ENCODE measurements at places on chromosomes 11 and 22. TPM values are rescaled to one million over a fixed set of nuclear protein-coding genes. Genes with fewer than 3 reads are reported as not detected.

DNA sequence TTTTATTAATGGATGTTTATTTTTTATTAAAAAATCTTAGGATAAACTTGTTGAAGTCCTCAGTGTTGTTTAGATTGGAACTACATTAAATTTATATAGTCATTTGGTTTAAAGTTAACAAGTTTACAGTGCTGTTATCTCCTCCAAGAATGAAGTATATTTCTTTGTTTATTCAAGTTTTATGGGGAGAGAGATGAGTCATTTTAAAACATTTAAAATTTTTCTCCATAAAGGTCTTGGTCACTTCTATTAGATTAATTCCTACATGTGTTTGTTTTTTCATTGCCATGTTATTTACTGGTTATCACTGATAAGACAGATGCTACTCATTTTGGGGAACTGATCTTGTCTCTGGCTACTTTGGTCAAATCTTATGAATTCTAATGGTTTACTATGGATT lies 429.6 kb downstream of the METTL15 start:
- H3K27ac ChIP-seq, result no peak overlapping the region
- H3K4me1 ChIP-seq, result no peaks in the 10 kb centered on the region
- H3K4me3 ChIP-seq, result no peak overlapping the region
- no peaks in the 10 kb centered on the region for H3K36me3 ChIP-seq

- H3K27me3 ChIP-seq, result no peaks in the 10 kb centered on the region
- no peaks in the 10 kb centered on the region for H3K4me1 ChIP-seq
- no peak overlapping the region for H3K4me3 ChIP-seq
- peaks cover 63% of the 10 kb centered on the region for H3K36me3 ChIP-seq
- no peak overlapping the region for H3K27ac ChIP-seq
- no peak for DNase-seq
Measured at GRCh38 chr11:61785837-61786402, 6.5 kb downstream of the TMEM258 start.

DNA sequence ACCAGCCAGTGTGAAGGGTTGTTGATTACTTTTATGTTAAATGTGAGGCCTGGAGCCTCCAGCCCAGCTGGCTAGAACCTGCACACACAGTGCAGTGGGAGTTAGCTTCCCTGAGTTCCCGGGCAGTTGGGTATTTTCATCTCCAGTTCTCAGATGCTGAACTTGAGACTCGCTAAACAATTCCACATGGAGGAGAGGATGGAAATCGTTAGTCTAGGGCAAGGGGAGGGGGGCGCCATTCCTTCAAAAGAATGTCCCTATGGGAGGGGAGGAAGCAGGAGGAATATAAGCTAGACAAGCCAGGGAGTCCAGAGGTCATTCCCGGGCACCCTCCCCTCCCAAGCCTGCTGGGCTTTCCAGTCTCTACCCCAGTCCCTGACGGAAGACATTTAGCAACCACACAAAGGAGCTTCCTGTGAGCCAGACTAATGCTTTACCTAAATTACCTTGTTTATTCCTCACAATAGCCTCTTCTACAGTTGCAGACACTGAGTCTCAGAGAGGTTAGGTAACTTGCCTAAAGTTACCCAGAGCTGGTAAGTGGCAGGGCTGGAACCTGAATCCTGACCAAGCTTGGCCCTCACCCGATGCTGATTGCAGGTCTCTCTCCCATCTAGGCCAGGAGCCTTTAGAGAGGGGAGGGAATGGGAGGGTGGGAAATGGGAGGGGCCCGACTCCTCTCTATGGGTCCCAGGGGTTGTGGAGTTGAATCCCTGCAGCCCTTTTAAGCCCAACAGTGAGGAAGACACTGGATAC lies 1.9 kb upstream of the TSKU start:
- DNase-seq, result no peak
- H3K27ac ChIP-seq, result no peak overlapping the region
- H3K4me3 ChIP-seq, result no peak overlapping the region
- H3K36me3 ChIP-seq, result no peaks in the 10 kb centered on the region
- peaks cover 27% of the 10 kb centered on the region for H3K4me1 ChIP-seq

DNA sequence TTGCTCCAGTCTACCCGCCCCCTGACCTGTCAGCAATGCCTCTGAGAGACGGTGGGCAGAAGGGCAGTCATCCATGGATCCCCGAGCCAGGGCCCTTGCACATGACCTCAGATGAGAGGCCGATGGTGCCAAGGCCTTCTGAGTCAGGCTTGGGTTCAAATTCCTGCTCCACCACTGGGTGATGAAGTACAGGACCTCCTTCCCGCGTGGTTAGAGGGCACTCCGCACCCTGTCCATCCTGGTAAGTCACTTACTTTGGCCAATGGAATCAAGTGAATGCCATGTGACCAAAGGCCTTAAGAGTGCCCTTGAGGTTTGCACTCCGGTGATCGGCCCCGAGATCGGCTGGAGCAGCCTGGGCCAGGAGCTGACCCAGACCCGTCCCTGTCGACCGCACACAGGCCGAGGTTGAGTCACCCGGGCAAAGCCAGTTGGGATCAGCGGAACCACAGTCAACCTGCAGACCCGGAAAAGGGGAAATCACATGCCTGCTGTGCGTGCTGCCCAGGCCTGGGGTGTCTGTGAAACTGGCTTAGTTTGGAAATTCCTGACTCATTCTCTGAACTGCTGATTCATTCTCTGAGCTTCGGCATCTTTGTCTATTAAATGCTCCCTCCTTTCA lies 48.9 kb downstream of the RTL6 start:
- no peak overlapping the region for H3K4me3 ChIP-seq
- H3K36me3 ChIP-seq, result no peaks in the 10 kb centered on the region
- no peaks in the 10 kb centered on the region for H3K4me1 ChIP-seq

GRCh38 chr11:130786586-130786985 lies 129.7 kb downstream of the SNX19 start:
- no peak overlapping the region for H3K27ac ChIP-seq
- H3K4me1 ChIP-seq, result peaks cover 19% of the 10 kb centered on the region
- no peak overlapping the region for H3K4me3 ChIP-seq
- no peak for DNase-seq

DNA sequence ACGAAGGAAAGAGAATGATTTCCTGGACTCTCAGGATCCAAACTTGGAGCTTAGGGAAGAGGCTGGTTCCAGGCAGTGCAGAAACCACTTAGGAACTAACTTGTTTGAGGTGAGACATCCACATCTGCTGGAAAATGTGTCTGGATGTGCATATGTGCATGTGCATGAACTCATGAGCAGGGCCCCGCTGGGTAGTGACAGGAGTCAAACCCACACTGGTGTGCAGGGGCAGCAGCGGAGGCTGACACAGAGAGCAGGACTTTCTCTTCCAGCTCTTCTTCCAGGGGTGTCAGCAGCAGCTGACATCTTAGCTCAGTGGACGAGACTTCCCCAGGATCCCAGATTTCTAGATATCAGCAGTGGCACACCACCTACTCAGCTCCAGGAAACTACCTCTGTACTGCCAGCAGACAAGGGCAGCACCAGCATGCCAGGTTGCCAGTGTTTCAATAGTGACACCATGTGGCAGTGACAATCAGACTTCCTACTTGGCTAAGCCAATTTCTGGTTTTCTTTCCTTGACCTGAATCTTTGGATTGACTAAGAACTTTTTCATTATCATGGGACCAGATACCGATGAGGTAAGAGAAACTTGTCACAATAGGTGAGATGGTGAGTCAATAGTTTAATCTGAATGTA lies 227.5 kb upstream of the ZC3H12C start:
- H3K27me3 ChIP-seq, result no peaks in the 10 kb centered on the region
- DNase-seq, result peak; percentile 58
- H3K36me3 ChIP-seq, result no peaks in the 10 kb centered on the region
- H3K4me1 ChIP-seq, result peaks cover 23% of the 10 kb centered on the region
- H3K27ac ChIP-seq, result no peak overlapping the region

DNA sequence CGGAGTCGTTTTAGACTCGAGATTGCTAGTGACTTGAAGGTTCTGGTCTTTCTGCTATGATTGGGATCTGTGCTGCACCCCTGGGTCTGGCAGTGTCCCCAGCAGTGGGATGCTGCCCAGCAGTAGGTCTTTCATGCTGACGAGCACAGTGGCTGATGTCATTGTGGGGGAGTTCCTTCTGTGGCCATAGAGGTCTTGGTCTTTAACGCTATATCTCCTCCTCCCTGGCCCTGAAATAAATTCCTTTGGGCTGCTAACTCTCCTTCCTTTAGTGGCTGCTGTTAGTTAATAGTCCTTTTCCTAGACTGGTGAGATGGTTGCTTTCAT lies 136.3 kb downstream of the TEAD1 start:
- no peaks in the 10 kb centered on the region for H3K27me3 ChIP-seq
- H3K4me3 ChIP-seq, result no peak overlapping the region
- no peak for DNase-seq
- peaks cover 35% of the 10 kb centered on the region for H3K4me1 ChIP-seq
- H3K36me3 ChIP-seq, result no peaks in the 10 kb centered on the region

GRCh38 chr22:39825661-39826102 lies 67.9 kb downstream of the ENTHD1 start:
- H3K27me3 ChIP-seq, result peaks cover 31% of the 10 kb centered on the region
- no peak overlapping the region for H3K27ac ChIP-seq
- no peak for DNase-seq
- no peaks in the 10 kb centered on the region for H3K4me1 ChIP-seq
- no peak overlapping the region for H3K4me3 ChIP-seq
- H3K36me3 ChIP-seq, result no peaks in the 10 kb centered on the region

DNA sequence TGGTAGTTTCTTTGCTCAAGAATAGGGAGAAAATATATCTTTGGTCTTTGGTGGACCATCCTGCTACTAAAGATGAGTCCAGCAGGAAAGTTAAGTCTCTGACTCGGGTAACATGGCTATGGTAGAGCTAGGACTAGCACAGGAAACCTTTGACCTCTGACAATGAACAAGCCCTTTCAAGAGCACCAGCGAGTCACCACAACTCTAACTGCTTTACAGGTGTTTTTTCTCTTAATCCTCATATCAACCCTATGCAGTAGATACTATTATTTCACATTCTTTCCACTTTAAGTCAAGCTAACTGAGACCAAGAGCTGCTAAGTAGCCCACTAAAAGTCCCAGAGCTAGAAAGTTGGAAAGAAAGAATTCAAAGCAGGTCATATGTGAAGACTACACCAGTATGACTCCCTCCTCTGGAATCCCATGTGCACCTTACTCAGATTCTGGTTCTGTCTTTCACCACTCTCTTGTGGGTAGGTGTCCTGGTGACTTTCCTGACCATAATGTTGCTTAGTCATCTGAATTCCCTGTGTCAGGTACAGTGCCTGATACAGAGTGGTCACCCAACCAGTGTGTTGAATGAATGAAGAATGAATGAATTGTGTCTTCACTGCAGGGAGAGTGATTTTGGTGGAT lies 53.8 kb upstream of the ME3 start:
- H3K36me3 ChIP-seq, result no peaks in the 10 kb centered on the region
- no peaks in the 10 kb centered on the region for H3K4me1 ChIP-seq
- no peaks in the 10 kb centered on the region for H3K27me3 ChIP-seq
- no peak overlapping the region for H3K27ac ChIP-seq
- no peak overlapping the region for H3K4me3 ChIP-seq
- DNase-seq, result no peak

GRCh38 chr22:26139310-26139709 lies 30.0 kb upstream of the SEZ6L start:
- peak; percentile 3 for DNase-seq
- no peaks in the 10 kb centered on the region for H3K36me3 ChIP-seq
- H3K27ac ChIP-seq, result no peak overlapping the region
- H3K4me3 ChIP-seq, result no peak overlapping the region
- peaks cover 18% of the 10 kb centered on the region for H3K27me3 ChIP-seq

- no peaks in the 10 kb centered on the region for H3K27me3 ChIP-seq
- H3K4me3 ChIP-seq, result no peak overlapping the region
- no peak for DNase-seq
- H3K36me3 ChIP-seq, result no peaks in the 10 kb centered on the region
- no peak overlapping the region for H3K27ac ChIP-seq
Measured at GRCh38 chr22:49545606-49546005, 282.1 kb downstream of the BRD1 start.

GRCh38 chr11:111541254-111542061 lies 938 bp downstream of the LAYN start:
- H3K27ac ChIP-seq, result no peak overlapping the region
- no peaks in the 10 kb centered on the region for H3K27me3 ChIP-seq
- H3K4me1 ChIP-seq, result peaks cover 16% of the 10 kb centered on the region
- H3K36me3 ChIP-seq, result no peaks in the 10 kb centered on the region
- DNase-seq, result peak; percentile 44

DNA sequence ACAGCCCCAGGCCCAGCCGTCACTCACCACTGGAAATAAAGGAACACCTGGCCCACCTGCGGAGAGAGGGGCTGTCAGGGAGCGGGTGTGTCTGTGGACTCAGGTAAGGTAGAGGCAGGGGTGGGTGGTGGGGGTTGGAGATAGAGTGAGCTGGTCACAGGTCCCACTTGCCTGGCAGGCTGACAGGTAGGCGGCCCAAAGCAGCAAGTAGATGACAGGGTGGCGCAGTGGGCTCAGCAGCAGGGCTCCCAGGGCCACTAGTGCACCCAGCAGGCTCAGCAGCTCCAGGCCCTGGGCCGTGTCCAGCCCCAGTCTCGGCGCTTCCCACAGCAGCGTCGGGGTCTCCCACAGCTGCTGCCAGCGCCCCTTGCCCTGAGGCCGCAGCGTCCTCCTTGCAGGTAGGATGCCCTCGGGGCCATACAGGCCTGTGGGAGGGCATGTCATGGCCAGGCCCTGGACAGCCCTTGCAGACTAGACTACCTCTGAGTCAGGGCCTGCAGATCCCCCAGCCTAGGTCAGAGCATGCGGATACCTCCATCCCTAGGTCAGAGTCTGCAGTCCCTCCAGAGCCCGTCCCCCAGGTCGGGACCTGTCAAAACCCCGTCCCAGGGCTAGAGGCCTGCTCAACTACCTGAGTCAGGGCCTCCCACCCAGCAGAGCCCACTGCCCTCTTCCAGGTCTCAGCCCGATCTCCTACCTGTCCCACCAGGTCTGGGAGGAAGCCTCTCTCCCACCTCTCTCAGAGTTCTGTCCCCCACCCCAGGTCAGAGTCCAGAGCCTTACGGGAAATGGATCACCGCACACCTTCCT lies 686 bp downstream of the LMF2 start:
- no peak for DNase-seq
- peaks cover 18% of the 10 kb centered on the region for H3K4me1 ChIP-seq
- H3K27me3 ChIP-seq, result no peaks in the 10 kb centered on the region
- H3K36me3 ChIP-seq, result peaks cover 35% of the 10 kb centered on the region
- H3K4me3 ChIP-seq, result peak overlapping the region; percentile 99
- peak overlapping the region; percentile 88 for H3K27ac ChIP-seq

- H3K36me3 ChIP-seq, result no peaks in the 10 kb centered on the region
- H3K4me1 ChIP-seq, result peaks cover 25% of the 10 kb centered on the region
- no peak overlapping the region for H3K4me3 ChIP-seq
- H3K27me3 ChIP-seq, result peaks cover 5% of the 10 kb centered on the region
- DNase-seq, result no peak
Measured at GRCh38 chr11:61585115-61585514, 4.2 kb upstream of the SYT7 start.

- peak overlapping the region; percentile 97 for H3K27ac ChIP-seq
- peak; percentile 66 for DNase-seq
- no peaks in the 10 kb centered on the region for H3K27me3 ChIP-seq
- H3K4me1 ChIP-seq, result peaks cover 55% of the 10 kb centered on the region
- H3K4me3 ChIP-seq, result peak overlapping the region; percentile 91
- peaks cover 17% of the 10 kb centered on the region for H3K36me3 ChIP-seq
Measured at GRCh38 chr11:95790933-95791708, 823 bp downstream of the CEP57 start.

GRCh38 chr11:1458340-1459218 lies 28.0 kb downstream of the MOB2 start:
- no peaks in the 10 kb centered on the region for H3K36me3 ChIP-seq
- DNase-seq, result peak; percentile 37
- H3K27me3 ChIP-seq, result no peaks in the 10 kb centered on the region
- H3K4me1 ChIP-seq, result no peaks in the 10 kb centered on the region
- no peak overlapping the region for H3K4me3 ChIP-seq

Gene VWA5A
- 12.8 TPM for total RNA-seq

Gene CEP126
- total RNA-seq, result 2.3 TPM

Gene FAM181B
- total RNA-seq, result not detected

Gene NPTXR
- 116 TPM for total RNA-seq

Gene OR51V1
- not detected for total RNA-seq

Gene NR1H3
- total RNA-seq, result 14.5 TPM

Gene TYMP
- 0.98 TPM for total RNA-seq

Gene ASCL2
- not detected for total RNA-seq

Gene SYT7
- total RNA-seq, result 2.0 TPM

Gene CYP2D6
- total RNA-seq, result 2.4 TPM

Measured in A673 (cell line).